ENCODE measurements at places on chromosomes 11 and 22.

DNA sequence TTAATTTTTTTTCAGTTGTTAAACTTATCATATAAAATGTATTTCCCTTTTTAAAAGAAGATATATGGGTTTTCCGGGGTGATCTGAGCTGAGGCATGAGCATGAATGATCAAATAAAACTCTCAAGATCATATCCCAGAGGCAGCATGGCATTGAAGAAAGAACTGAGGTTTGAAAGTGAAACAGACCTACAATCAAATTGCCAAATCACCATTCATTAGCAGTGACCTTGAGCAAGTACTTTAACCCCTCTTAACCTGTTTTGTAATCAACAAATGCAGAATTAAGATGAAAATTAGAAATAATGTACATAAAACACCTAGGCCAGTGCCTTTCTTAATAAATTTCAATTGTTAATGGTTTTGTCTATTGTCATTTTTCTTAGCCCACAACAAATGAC lies 116.0 kb downstream of the RBFOX2 start:
- no peak for DNase-seq

DNA sequence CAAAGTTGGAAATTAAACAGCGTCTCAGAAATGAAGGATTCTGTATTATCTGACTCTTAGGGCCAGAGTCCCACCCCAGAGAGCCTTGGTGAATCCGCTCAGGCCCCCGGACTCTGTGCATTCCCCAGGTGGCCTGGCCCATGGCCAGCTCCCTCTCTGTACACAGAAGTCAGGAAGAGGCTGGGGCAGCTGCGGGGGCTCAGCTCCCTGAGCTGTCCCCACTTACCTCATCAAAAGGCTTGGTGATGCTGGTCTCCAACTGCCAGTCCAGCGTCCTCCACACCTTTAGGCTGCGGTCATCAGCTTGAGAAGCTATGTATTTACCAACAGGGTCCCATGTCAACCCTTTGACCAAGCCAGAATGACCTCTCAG lies 35.0 kb downstream of the HIRA start:
- DNase-seq: no peak

GRCh38 chr11:71451596-71452198 lies 1.3 kb upstream of the NADSYN1 start:
- DNase-seq: no peak

DNA sequence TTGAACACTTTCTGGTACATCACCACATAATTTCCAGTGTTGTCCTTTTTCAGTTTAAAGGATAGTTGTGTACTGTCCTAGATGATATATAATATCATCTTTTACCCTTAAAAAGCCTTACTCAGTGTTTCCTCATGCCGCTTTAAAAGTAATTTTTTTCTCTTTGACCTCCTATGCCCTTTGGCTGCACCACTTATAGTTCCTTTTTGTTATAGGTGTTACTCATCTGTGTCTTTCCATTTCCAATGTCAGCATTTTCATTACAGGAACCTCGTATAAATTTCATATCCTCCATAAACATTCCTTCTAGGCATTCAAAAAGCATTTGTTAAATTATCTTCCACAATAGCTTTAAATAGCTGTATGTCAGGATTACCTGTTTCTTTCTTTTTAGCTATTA lies 40.8 kb downstream of the USP47 start:
- no peak for DNase-seq

GRCh38 chr11:66546966-66547661 lies 411 bp downstream of the ACTN3 start:
- no peak for DNase-seq

- DNase-seq: no peak
Measured at GRCh38 chr11:11436715-11437313, 83.8 kb upstream of the CSNK2A3 start.
